ENCODE measurements at places on chromosomes 6 and 20.

DNA sequence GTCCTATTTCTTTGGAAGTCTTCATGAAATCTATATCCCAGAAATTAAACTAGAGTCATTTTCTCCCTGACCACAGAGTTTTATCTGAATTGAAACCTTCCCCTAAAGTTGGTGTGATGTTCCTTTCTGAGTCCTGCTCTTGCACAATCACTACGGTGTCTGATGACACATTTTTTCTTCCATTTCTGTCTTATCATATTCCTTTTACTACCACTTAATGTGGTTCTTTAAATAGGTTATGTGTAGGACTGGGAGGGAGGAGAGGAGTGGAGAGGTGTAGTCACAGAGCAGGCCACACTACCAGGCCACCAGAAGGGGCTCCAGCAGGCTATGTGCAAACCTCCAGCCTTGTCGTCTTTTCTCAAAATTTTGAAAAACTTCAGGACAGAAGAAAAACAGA lies 39.7 kb upstream of the ATXN1 start:
- no peak for DNase-seq

DNA sequence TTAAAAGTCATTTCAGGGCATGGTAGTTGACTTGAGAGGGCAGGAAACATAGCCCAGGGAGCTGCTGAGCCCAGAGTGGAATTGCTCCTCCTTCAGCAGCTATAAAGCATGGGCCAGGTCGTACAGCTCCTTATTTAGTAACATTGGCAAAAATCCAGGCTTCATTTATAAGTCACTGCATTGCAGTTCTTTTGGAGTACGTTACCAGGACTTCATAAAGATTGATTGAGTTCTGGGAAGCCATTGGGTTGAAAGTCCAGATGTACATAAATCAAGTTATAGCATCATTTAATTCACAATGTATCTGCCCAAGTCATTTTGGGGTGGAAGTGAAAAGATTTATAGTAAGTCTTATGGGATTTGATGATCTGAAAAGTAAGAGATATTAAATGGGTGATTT lies 53.0 kb upstream of the ANKEF1 start:
- DNase-seq, result no peak

DNA sequence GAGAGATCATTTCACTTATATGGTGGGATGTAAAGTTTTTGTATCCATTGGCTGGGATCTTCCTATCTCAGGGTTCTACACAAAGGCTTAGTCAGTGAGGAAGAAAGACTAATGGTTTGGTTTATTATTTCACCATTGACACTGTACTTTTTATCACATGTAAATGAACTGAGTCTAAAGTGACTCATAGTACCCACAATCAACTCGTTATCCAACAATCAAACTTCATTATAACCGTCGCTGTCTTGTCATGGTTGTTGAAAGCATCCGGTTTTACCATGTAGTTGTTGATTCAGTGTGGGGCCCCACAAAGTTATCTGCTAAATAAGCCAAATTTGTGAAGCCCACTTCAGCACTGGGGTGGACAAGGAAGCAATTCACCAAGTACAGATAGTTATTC lies 55.8 kb upstream of the MTRF1L start:
- peak; percentile 78 for DNase-seq

- peak; percentile 32 for DNase-seq
These were observed 988 bp downstream of the TXNDC5 start for GRCh38 chr6:7909323-7910276.

- DNase-seq, result no peak
These were observed 66.4 kb downstream of the SSR1 start for GRCh38 chr6:7246401-7247178.
